ENCODE measurements at places on chromosomes 13 and 19. TPM values are rescaled to one million over a fixed set of nuclear protein-coding genes. Genes with fewer than 3 reads are reported as not detected.

The ELAVL3 gene
- total RNA-seq = 1.7 TPM

The ZNF610 gene
- total RNA-seq = 18.0 TPM

The ZNF177 gene
- 10.6 TPM for total RNA-seq

The SIGLECL1 gene
- not detected for total RNA-seq

The FXYD3 gene
- 157 TPM for total RNA-seq

DNA sequence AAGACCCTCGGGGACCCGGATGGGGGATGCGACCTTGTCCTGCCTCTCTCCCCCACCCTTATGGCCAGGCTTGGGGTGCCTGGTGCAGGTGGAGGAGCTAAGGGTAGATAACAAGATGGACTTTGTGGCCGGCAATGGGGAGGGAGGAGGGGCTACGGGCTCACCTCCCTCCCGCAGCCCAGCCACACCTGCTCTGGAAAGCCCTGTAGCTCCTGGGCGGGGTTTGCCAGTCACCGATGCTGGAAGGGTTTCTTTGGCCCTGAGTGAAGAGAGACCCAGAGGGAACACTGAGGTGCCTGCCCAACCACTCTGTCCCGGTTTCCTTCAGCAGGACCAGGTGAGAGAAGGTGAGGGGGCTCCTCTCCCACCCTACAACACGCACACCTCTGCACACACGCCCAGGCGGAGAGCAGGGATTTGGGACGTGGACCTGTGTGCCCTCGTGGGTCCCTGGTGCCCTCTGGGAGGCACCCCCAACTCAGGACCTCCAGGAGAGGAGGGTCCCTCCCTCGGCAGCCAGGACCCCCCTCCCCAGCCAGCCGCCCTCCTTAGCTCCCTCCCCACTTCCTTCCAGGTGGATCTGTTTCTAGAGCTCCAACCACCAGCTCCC is at the start of gene FUT2:
FUT2 (plus strand) TSS at position 229 of the 610 bp plus-strand sequence. CDS start 6,986 bp downstream, outside the sequence.
- H3K4me1 ChIP-seq = peaks cover 12% of the 10 kb centered on the region
- peaks cover 35% of the 10 kb centered on the region for H3K27me3 ChIP-seq
- no peak for DNase-seq
- H3K27ac ChIP-seq = peak within 1 kb of the TSS; percentile 90
- peak within 1 kb of the TSS; percentile 83 for H3K4me3 ChIP-seq
- H3K36me3 ChIP-seq = peaks cover 3% of the 10 kb centered on the region

DNA sequence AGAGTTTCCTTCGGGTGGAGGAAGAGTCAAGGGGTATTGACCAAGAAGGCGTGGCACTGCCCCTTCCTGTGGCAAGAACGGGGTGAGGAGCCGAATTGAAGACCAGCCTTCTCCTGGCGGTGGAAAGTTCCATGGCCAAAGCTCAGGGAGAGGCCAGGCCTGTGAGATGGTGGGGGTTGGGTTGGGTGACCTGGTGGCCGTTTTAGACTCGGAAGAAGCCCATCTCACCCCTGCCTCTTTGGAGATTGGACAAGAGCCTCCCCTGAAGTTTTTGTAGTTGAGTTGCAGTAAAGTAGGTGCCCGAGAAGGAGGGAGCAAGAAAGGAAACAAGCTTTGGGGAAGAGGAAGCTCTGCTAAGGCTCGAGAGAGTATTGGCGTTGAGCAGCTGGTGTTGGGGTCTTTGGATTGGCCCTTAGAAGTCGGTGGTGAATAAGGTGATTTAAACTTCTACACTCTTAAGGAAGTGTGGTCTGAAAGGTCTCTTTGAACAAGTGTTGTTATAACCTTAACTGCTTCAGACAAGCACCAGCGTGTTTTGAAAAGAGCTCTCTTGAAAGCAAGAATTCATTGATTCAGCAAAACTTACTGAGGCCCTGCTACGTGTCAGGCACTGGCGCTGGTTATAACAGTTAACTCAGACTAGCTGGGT is 964 bp downstream of the SPINT2 start:
- no peak for DNase-seq
- peaks cover 6% of the 10 kb centered on the region for H3K27me3 ChIP-seq
- H3K36me3 ChIP-seq = no peaks in the 10 kb centered on the region
- peak overlapping the region; percentile 88 for H3K4me3 ChIP-seq
- H3K27ac ChIP-seq = peak overlapping the region; percentile 93

DNA sequence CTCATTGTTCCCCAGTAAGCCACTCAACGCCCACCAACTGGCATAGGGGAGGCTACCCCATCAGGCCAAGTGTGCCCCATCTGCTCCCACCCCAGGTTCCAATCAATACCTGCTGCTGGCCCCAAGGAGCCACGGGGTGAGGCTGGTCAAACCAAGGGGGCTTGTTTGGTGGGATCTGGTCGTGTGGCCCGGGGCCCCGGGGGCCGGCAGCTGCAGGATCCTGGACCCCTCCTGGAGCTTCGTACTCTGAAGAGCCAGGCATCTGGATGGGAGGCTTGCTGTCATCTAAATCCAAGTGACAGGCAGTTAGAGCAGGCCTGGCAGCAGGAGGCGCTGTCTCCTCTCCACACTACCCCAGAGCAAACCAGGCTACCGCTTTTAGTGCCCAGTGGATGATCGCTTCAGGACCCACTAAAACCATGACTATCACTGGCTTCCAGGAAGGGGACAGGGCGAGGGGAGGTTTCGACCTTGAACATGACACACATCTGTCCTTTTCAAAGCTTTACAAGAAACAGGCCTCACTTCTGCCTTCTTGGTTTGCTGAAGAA is 14.2 kb downstream of the CHERP start:
- H3K36me3 ChIP-seq = peaks cover 11% of the 10 kb centered on the region
- H3K4me1 ChIP-seq = no peaks in the 10 kb centered on the region
- no peaks in the 10 kb centered on the region for H3K27me3 ChIP-seq
- peak overlapping the region; percentile 72 for H3K4me3 ChIP-seq
- DNase-seq = no peak
- H3K27ac ChIP-seq = peak overlapping the region; percentile 94

GRCh38 chr19:17415121-17415520 is 4.7 kb upstream of the MVB12A start:
- H3K36me3 ChIP-seq = no peaks in the 10 kb centered on the region
- peak overlapping the region; percentile 58 for H3K4me3 ChIP-seq
- no peak for DNase-seq
- H3K4me1 ChIP-seq = peaks cover 25% of the 10 kb centered on the region
- peaks cover 30% of the 10 kb centered on the region for H3K27me3 ChIP-seq
- peak overlapping the region; percentile 34 for H3K27ac ChIP-seq

- H3K27me3 ChIP-seq = peaks cover 2% of the 10 kb centered on the region
- no peaks in the 10 kb centered on the region for H3K36me3 ChIP-seq
- H3K4me3 ChIP-seq = no peak overlapping the region
- H3K4me1 ChIP-seq = peaks cover 17% of the 10 kb centered on the region
- no peak overlapping the region for H3K27ac ChIP-seq
- DNase-seq = no peak
Measured at GRCh38 chr13:40221460-40222201, 444.8 kb downstream of the FOXO1 start.

GRCh38 chr13:31094331-31095015 is 67.2 kb downstream of the HSPH1 start:
- peaks cover 28% of the 10 kb centered on the region for H3K4me1 ChIP-seq
- peaks cover 55% of the 10 kb centered on the region for H3K27me3 ChIP-seq
- H3K4me3 ChIP-seq = peak overlapping the region; percentile 2
- DNase-seq = no peak
- peak overlapping the region; percentile 75 for H3K27ac ChIP-seq

- peak overlapping the region; percentile 73 for H3K27ac ChIP-seq
- DNase-seq = no peak
- peaks cover 7% of the 10 kb centered on the region for H3K4me1 ChIP-seq
Measured at GRCh38 chr13:28719227-28720055, 671 bp upstream of the SLC46A3 start.

- no peak for DNase-seq
- H3K27me3 ChIP-seq = peaks cover 5% of the 10 kb centered on the region
- H3K36me3 ChIP-seq = no peaks in the 10 kb centered on the region
- H3K27ac ChIP-seq = peak overlapping the region; percentile 31
Measured at GRCh38 chr19:49534632-49535385, 7.0 kb downstream of the RCN3 start.

GRCh38 chr19:16449330-16449961 is 22.3 kb downstream of the EPS15L1 start:
- H3K4me3 ChIP-seq = no peak overlapping the region
- DNase-seq = no peak
- H3K36me3 ChIP-seq = no peaks in the 10 kb centered on the region
- H3K4me1 ChIP-seq = peaks cover 41% of the 10 kb centered on the region
- no peaks in the 10 kb centered on the region for H3K27me3 ChIP-seq
